ENCODE measurements at places on chromosomes 6 and 20.

- no peak for DNase-seq
These were observed 75.2 kb upstream of the TOP1 start for GRCh38 chr20:40953416-40953815.

GRCh38 chr20:35891375-35891774 is 62.9 kb downstream of the SCAND1 start:
- no peak for DNase-seq

DNA sequence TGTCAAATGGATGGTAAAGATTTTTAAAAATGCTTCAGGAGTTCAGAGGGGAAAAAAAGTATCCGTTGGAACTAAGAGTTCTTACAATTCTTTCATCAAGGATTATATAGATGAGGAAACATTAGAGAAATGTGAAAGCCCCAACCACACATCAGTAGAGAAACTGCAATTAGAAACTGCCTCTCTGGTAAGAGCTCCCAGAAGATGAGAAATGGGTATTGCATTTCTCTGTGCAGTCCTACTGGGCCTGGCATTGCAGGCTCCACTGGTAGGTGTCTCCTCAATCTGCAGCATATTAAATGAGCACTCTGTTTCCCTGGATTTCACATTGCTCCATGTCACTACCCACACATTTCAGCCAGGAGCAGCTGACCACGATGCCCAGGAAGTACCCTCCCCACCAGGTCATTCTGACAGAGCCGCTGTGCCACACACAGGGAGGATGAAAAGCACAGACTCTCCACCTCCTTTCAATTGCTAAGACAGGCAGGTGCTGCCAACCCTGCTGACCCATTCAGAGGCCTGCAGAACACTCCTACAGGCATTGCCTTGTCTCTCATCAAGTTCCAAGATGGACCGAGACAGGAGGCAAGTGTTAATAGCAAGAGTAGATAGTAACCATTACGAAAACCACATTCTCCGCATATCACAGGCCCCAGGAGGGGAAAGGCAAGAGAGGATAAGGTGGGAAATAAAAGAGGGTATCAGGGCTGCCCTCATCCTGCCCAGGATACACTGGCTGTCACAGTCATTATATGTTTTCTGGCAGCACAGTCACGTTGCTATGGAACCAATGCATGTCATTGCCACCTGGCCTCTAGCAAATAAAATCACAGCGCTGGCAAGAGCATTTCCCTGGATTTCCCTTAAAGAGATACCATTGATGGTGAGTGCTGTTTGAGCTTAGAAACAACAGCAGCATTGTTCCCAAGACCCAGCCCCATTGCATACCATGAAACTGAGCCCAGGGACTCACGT is 241.7 kb downstream of the ATXN1 start:
- DNase-seq, result peak; percentile 40

DNA sequence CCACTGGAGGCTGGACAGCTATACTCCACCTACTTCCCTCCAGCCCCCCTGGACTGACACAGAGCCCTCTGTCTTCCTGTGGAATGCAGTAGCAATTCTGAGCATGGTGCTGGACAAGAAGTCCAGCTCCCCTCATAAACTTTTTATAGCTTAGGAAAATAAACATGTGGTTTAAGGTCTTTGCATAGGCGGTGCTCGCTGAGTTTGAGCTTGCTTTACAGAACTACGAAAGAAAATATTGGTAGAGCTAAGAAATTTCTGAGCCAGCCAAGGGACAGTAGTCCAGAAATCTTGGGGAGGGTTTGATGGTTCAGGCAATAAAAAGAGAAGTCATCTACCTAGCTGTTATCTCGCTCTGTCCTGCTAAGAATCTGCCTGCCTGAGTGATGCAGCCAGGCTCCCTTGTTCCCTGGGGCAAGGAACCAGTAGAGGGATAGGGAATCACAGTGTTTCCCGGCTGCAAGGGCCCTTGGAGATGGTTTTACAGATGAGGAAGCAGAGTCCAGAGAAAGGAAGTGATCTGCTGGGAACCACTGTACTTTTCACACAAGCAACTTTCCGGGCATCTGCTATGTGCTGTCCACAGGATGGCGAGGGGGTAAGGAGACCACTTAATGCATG is 343.4 kb downstream of the CDC5L start:
- peak; percentile 87 for DNase-seq

DNA sequence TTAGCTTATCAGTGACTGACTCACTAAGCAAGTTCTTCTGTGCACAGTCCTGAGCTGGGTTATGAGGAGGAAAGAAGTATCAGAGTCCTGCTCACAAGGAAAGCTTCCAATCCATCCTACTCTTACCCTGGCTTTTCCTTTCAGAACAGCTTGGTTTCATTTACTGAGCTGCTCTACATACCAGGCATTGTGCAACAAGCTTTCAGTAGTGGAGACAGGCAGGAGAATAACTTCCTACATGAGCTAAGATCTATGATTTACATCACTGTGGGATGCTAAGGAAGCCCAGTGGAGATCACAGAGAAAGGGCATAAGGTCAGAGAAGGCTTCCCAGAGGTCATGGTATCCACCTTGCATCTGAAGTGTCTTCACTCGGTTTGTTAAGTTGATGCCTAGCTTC is 144.5 kb downstream of the MAP3K7 start:
- no peak for DNase-seq

DNA sequence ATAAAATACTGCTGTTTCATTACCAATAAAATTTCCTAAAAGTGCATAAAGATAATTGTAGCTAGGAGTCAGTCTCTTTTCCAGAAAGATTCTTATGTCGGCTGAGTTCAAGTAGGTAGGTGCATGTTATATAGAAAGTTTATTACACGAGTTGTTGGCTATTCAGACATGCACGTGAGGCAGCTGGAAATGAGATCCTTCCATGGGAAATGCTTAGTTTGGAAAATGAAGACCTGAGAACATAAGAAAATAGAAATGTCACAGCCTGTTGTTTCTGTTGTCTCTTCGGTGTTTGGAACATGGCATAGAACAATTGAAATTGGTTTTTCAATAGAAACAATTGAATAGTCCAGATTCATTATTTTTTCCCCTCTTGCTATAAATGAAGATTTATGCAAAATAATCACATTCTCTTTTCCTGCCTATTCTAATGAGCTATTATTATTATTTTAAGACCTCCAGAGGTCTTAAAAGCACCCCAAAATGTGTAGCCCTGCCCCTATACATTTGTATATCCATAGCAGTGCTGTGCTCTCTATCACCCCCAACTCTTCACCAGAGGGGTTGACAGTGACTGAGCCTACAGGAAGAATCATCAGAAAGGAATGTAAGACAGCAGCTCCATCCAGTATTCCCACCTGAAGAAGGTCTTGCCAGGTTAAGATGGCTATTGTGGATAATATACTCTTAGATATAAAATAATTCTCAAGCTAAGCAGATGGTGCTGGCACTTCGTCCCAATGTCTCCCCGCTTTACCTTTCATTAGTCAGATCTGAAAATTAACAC is 82.2 kb downstream of the ZDHHC14 start:
- peak; percentile 56 for DNase-seq

DNA sequence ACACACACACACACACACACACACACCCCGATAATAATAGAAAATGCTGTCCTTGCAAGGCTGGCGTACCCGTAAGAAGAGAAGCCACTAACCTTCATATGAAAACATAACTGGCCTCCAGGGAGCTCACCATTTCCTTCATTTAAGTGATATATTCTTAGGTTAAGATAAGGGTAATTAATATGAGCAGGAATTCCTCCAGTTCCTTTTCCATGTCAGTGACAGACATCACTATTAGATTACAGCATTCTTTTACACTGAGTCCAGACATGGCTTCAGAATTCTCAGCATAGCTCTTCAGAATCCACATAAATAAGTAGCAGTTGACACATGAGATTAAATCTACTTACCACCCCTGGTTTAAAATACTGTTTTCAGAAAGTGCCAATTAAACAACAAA is 121.9 kb downstream of the SIM1 start:
- DNase-seq, result no peak

GRCh38 chr6:113870917-113871316 is 13.8 kb downstream of the MARCKS start:
- no peak for DNase-seq

DNA sequence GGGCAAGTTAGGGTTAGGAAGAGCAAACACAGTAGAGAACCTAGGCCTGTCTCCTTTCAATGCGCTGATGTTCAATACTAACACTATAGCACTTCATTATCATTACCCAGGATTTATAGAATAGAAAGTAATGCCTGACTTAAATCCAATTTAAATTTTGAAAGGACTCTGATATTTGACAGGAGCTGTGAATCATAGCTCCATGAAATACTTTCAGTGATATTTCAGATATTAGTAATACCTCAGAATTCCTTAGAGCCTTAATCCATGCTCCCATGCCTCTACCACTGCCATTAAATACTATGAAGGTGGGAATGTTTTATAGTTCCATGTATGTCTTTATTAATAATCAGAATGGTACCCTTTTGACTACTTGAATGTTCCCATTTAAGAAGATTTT is 530.2 kb downstream of the BCKDHB start:
- peak; percentile 8 for DNase-seq

GRCh38 chr6:139539852-139540251 is 165.4 kb upstream of the CITED2 start:
- DNase-seq, result peak; percentile 85

DNA sequence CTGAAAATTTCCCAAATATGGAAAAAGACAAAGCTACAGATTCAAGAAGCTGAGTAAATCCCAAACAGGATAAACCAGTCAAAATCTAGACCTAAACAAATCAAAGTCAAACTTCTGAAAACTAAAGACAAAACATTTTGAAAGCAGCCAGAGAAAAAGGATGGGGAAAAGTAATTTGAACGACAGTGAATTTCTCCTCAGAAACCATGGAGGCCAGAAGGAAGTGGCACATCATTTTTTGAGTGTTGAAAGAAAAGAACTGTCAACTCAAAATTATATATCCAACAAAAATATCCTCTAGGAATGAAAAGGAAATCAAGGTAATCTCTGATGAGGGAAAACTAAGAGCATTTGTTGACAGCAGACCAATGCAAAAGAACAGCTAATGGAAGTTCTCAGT is 6.8 kb downstream of the RAB23 start:
- DNase-seq, result no peak

Data from PC-3 (cell line).